ENCODE measurements at places on chromosomes 1 and 21. TPM values are rescaled to one million over a fixed set of nuclear protein-coding genes. Genes with fewer than 3 reads are reported as not detected.

The ACOT11 gene
- 1.3 TPM for total RNA-seq

The TNNT2 gene
- total RNA-seq: 3.1 TPM

The FCER1G gene
- 24.0 TPM for total RNA-seq

The PERM1 gene
- total RNA-seq: 0.05 TPM

The PAPPA2 gene
- total RNA-seq: 0.28 TPM

The MTF1 gene
- total RNA-seq: 1.2 TPM

The MANEAL gene
- 1.5 TPM for total RNA-seq

The MX1 gene
- total RNA-seq: 148 TPM

The ATP13A2 gene
- total RNA-seq: 9.3 TPM

The PEX19 gene
- total RNA-seq: 29.0 TPM

The AGT gene
- 2.3 TPM for total RNA-seq

The KIF26B gene
- 1.6 TPM for total RNA-seq

The CBR3 gene
- 1.5 TPM for total RNA-seq

The CYP4A11 gene
- total RNA-seq: not detected

The INAVA gene
- total RNA-seq: 2.7 TPM

The NR5A2 gene
- 0.76 TPM for total RNA-seq

The ANKRD65 gene
- total RNA-seq: 7.9 TPM

The AMY1C gene
- 2.5 TPM for total RNA-seq

The FCGR1A gene
- total RNA-seq: 2.7 TPM

The GIPC2 gene
- total RNA-seq: 0.28 TPM

The ZYG11B gene
- 10.8 TPM for total RNA-seq

The SIPA1L2 gene
- 3.2 TPM for total RNA-seq

The BECN2 gene
- not detected for total RNA-seq

The GCSAML gene
- total RNA-seq: 0.42 TPM

The OVAAL gene
- 0.05 TPM for total RNA-seq

The YOD1 gene
- total RNA-seq: 11.5 TPM

The S100A14 gene
- 137 TPM for total RNA-seq

The PLPPR4 gene
- 0.42 TPM for total RNA-seq

The CD84 gene
- 10.1 TPM for total RNA-seq

The C1orf226 gene
- total RNA-seq: 0.14 TPM

The SLC25A34 gene
- 0.42 TPM for total RNA-seq

The CD1B gene
- total RNA-seq: 456 TPM

The SLC37A1 gene
- total RNA-seq: 9.0 TPM

The ANGPTL7 gene
- 0.09 TPM for total RNA-seq

The SLC26A9 gene
- 0.09 TPM for total RNA-seq

The CELSR2 gene
- total RNA-seq: 1.2 TPM

The MIXL1 gene
- total RNA-seq: 0.09 TPM
